ENCODE measurements at places on chromosomes 11 and 22.

DNA sequence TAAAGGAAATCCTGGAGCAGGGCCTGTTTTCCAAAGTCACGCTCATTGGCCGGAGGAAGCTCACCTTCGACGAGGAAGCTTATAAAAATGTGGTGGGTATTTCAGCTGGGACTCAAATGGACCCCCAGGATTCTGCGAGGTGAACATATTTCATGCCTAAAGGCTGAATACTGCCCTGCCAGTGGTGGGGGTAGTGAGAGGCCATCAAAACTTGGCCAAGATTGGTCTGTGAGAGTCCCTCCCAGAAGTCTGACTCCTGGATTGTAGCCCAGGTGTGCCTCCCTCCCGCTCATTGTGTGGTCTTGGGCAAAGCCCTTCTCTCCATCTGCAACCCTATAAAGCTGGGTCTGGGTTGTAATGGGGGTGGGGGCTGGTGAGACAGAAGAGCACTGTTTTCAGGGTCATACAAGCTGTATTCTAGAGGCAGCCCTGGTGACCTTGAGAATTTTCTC, 853 bp downstream of the HTATIP2 start:
- DNase-seq = no peak

DNA sequence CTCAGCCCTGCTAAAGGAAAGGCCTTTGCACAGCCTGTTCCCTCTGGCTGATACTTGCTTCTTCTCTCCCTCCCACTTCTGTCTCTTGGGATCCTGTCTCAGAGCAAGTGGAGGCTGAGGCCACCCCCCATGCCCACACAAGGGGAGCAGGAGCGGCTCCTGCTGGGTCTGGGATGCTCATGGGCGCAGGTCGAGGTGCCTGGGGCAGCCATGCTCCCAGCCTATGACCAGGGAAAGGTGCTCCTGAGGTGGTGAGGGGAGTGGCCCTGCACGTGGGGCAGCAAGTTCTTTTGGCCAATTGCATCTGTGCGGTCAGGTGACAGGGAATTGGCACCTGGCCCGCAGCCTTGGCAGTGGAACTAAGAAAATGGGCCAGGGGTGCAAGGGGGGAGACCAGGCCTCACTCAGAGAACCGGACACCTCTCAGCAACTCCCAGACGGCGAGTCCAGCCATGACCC, 1.5 kb downstream of the MAPK11 start:
- DNase-seq = no peak

GRCh38 chr11:126362879-126363655, 7.6 kb downstream of the ST3GAL4 start:
- DNase-seq = no peak

DNA sequence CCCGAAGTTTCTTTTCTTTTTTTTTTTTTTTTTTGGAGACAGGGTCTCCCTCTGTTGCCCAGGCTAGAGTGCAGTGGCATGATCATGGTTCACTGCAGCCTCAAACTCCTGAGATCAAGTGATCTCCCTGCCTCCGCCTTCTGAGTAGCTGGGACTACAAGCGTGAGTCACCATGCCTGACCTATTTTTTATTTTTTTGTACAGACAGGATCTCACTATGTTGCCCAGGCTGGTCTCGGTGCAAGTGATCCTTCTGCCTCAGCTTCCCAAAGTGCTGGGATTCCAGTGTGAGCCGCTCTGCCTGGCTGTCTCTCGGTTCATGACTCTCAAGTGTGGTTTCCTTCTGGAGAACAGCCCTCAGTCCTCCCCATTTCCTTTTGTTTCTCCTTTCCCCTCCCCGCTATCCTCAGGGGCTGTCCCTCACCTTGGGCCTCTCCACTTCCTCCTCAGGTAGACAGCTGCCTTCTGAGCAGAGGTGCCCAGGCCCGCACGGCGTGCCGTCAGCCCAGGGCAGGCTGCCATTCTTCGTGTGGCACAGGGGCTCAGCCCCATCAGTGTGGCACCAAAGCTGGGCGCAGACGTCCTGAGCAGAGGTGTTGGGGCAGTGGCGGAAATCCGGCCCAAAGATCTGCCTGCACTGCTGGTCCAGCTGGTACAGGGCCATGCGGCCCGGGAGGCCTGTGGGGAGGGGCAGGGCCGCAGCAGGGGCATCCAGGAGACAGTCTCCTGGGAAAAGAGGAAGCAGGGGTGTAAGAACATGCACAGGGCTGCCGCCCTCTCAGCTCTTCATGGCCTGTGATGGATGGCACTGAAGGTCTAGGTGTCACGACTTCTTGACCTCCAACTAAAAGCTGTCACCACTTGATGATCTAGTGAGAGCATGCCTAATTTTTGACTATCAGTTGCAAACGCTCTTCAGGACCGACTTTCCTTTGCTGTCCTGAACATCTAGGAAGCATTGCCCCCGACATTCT, 14.0 kb downstream of the ADAMTS8 start:
- DNase-seq = no peak

DNA sequence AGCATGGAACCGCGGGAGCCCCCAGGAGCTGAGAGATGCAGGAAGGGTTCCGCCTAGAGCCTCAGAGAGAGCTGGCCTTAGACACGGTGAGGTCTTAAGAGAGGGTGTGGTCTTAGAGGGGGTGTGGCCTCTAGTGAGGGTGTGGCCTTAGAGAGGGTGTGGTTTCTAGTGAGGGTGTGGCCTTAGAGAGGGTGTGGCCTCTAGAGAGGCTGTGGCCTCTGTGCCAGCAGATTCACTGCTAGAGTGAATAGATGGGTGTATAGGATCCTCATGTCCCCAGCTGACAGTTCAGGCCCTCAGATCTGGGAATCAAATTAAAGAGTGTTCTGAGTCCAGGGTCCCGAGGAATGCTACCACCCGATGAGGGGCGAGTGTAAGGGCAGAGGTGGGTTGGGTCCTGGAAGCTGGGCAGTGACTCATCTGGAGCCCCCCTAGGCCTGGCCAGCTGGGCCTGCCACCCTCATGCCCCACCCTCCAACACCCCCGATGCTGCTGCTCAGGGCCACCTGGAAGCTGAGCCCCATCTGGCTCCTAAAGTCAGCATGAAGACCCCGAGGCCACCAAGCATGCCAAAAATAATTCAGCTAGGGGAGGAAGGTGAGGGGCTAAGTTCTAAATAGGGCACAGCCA, 49.5 kb downstream of the IGF2 start:
- no peak for DNase-seq

GRCh38 chr11:69244266-69244665, 49.7 kb upstream of the MYEOV start:
- no peak for DNase-seq

DNA sequence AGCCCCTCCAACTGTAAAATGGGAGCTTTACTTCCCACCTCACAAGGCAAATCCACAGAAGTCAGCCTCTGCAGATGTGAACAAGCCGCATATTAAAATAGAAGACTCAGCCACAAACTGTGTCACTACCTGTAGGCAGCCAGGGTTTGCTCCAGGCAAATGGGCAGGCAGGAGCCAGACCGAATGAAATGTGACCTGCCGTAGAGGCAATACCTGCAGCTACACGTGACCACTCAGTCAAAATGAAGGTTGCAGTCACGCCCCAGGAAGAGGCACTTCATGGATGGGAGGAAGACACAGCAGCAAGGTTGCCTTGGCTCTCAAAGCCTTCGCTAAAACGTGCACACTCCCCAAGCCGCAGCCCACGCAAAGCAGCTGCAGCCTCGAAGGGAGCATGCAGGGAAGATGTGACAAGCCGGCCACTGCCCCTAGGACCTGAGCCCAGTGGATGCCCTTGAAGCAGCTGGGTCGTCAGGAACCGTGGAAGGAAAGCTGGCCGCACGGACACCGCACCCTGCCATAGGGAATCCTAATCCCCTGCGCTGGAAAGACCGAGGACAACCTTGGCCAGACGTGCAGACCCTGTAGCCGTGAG, 53.1 kb downstream of the SHANK2 start:
- no peak for DNase-seq

GRCh38 chr11:128790196-128790595, 76.9 kb downstream of the KCNJ1 start:
- no peak for DNase-seq

- no peak for DNase-seq
These were observed 8.6 kb downstream of the MUC5B start for GRCh38 chr11:1231396-1232020.

DNA sequence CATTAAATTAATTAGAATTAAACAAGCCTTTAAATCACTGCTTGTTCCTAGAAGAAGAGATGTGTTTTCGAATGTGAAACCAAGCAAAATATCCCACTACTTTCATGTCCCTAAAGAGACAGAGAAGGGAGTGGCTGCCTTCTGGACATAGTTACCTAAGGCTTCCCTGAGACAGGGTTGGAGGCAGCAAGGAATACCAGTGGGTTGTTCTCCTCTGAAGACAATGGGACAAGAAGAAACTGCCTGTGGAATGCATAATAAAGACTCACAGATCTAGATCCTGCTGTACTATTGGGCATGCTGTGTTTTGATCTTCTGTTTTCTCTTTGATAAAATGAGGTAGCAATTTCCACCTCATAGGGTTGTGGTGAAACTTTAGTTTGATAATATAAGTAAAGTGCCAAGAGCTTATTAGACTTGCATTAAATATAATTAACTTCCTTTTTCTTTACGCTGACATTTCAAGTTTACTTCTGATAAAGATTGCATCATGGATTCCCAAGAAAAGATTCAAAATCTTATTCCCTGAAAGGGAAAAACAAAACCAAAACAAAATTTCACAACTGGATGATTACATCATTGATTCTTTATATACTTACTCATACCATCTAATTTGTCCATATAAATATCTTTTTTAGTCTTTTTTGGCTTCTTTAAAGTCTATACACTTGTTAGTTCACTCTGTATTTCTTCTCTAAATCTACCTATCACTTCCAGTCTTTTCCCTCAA, 621.3 kb downstream of the ETS1 start:
- DNase-seq = no peak

- DNase-seq = peak; percentile 48
These were observed 4.6 kb upstream of the GALR3 start for GRCh38 chr22:37818409-37819104.

GRCh38 chr11:45580399-45580798, 85.0 kb downstream of the CHST1 start:
- no peak for DNase-seq

GRCh38 chr11:63805844-63806415, 7.3 kb upstream of the SPINDOC start:
- no peak for DNase-seq
